Choroid plexus epithelial cell (primary cell): ENCODE measurements at places on chromosomes 1 and 21.

- no peak for DNase-seq
These were observed 641.7 kb downstream of the AJAP1 start for GRCh38 chr1:5296095-5296494.

DNA sequence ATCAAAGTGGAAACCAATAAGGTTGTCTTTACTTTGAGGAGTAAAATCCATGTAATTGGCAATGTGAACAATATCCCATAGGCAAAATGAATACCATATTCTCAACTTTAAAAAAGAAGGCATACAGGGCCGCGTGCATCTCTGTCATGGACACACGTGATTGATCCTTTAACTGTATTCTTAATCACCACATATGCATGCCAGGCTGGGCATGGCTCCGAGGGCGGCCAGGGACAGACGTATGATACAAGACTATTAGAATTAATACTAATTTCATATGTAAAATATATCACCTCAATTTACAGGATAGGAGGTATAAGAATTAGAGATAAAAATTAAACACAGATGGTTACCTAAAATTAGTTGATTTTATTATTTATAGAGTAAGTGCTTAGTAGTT is 11.2 kb downstream of the RGS21 start:
- DNase-seq: no peak

DNA sequence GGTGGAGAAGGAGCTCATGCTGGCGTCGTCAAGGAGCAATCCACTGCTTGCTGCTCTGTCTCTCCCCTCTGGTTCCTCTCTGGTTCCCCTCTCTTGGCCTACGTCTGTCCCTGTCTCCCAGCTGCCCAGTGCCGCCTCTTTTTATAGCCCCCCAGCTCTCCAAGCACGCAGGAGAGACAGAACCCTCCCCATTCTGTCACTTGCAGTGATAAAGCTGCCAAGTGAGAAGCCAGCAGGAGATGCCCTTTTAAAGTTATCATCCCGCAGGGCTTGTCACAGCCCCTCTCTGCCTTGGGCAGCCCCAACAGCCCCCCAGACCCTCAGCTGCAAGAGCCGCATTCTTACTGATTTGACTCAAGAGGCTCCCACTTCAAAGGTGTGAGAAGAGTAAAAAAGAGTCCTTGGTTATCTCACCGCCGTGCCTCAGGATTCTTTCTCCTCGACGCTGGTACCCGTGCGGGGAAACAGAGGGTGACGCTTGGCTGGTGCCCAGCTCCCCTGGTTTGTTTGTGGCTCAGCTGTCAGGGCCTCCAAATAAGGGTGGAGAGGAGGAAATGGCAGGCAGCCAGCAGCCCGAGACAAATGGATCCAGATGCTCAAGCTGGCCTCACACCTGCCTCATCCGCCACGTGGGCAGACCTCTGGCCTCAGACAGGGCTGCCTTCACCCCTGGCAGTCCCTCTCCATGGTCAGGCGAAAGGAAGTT is at the start of gene NPPA:
NPPA (minus strand) TSS at position 117 of the 706 bp plus-strand sequence; CDS start at position 18, 99 bp downstream.
- no peak for DNase-seq

DNA sequence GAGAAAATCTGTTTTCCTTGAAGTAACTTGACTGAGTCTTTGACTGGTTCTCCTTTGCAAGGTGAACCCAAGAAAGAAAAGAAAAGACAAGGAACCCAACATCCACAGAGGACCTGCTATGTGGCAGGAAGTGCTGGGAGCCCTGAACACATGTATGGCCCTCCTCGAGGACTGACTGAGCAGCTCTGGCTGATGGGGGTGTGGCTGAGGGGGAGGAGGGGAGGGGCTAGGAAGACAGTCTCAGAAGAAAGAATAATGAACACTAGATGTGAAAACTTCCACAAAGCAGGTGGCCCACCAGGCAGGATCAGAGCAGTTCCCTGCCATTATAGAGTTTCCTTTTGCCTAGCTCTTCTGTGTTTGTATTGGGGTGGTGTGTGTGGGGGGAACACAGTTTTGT is 26.1 kb downstream of the NENF start:
- DNase-seq: no peak

DNA sequence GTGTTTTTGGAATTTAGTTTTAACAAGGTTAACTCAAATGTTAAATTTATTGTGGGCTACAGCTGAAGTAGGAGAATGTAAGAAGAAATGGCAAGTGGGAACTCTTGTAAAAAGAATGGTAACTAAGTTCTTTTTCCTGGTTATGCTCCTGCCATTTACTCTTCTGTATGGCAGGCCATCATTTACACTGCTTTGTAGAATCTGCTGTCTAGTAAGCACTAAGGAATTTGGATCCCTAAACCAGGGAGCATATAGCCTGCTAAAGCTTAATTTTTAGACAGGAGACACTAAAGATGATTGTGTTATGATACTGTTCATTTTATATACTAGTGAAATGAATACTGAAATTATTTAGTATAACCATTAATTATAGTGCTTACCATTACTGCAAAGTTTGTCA is 85.3 kb downstream of the CAMTA1 start:
- peak; percentile 55 for DNase-seq

DNA sequence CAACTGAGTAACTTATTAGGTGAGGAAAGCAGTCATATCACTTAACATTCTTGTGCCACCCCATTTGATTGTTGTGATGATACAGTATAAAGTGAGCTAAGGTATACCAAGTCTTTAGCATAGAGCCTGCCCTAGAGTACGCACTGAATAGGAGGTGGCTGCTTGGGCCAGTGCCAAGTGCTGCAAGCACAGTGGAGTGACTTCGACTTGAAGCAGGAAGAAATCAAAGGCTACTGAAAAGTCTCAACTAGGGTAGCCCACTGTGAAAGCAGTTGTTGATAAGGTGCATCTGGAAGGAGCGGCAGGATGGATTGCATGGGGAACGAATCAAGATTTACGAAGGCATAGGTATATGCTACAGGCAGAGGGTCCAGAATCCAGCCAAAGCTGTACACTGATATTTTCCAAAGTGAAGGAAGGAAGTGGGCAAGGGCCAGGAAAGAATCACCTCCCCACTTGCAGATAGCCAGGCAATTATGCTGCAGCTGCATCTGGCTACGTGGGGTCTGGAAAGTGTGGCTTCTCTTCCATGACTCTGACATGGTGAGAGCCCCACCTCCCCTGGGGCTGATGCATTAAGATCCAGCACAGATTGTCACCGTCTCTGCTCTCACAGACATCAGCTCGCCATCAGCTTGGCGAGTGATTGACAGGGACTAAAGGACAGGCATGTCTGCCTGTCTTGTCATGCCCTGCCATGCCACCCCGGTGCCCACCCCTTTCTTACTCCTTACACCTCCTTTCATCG is 287.0 kb upstream of the PLXNA2 start:
- no peak for DNase-seq

DNA sequence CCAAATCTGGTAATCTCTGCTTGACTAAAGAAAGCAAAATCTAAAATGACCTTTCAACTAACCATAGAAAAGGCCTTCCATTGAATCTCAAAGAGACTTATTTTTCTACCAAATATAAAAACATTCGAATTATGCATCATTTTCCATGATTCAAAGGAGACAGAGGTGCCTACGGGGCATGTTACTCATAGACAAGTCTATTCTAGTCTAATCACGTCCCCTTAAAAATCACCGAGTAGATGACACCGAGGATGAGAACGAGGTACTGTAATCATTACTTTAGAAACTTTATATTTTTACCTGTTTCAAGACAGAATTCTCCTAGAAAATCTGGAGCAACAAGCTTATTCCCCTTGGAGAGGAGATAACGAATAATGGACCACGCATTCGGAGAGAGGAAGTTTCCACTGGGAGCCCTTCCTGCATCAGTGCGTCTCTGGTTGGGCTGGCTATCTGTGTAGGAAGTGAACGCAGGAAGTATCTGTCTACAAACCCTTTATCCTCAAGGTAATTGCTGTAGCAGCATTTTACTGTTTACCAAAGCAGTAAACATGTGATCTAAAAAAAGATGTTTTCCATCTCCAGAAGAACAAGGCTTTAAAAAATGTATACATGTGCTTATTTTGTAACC is 9.5 kb downstream of the ERG start:
- DNase-seq: no peak

DNA sequence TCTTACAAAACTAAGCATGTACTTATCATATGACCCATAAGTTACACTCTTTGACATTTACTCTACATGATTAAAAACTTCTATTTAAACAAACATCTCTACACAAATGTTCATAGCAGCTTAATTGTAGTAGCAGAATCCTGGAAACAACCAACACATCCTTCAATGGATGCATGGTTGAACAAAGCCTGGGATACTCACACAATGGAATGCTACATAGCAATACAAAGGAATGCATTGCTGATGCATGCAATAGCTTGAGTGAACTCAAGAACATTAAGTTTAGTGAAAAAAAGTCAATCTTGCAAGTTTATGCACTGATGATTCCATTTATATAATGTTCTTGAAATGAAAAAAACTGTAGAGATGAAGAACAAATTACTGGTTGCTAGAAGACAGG is 686.9 kb downstream of the LRRIQ3 start:
- DNase-seq: peak; percentile 0

GRCh38 chr1:40820911-40821693 is 37.5 kb downstream of the KCNQ4 start:
- no peak for DNase-seq

DNA sequence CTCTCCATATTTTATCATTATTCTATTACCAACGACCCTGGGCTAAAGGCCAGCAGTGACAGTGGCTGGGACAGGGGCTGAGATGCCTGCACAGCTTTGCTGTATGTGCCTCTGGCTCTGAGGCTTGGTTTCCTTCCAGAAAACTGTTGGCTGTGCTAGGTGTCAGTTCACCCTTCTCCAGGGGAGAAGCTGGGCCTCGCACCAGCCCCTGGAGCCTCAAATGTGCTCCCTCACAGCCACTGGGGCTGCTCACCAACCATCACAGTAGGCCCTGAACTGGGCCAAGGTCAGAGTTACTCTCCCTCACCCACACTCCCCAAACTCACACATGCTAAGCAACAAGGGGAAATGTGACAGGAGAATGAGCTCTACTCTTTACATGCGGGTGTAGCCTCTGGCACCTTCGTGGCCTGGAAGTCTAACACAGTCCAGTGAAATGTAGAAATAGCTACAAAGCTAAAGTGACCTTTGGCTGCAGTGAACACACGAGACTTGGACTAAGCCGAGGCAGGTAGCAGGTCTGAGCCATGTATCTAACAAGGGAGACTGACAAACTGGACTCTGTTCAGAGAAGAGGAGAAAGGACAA is 4.7 kb upstream of the CD160 start:
- DNase-seq: no peak

GRCh38 chr1:64965366-64966157 is 787 bp downstream of the JAK1 start:
- peak; percentile 77 for DNase-seq

DNA sequence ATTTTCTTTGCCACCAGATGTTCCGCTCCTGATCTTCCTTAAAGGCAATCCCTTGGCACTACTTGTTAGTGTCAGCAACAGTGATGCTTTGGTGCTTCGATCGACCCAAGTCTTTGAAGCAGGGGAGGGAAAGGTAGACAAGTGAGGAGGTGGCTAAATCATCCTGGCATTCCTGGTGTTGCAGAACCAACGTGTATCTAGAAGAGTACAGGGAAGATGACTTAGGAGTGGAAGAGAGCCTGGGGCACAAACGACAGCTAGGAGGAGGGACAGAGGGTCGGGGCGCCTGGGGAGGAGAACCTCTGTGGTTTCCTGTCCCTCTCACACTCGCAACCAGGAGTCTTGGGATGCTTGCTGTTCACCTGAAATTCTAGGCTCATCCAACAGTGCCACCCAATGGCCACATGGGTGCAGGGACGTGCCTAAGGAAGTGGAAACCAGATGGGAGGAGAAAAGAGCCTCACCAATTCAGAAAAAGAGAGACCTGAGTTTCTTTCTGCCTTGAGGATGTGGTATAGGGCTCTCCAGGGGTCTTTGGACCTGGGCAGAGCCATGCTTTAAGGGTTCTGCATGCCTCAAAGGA is 9.5 kb upstream of the KCNA2 start:
- peak; percentile 82 for DNase-seq

GRCh38 chr1:159869173-159869572 is 6.7 kb upstream of the VSIG8 start:
- DNase-seq: peak; percentile 72

GRCh38 chr21:16279731-16280581 is 550.2 kb downstream of the USP25 start:
- DNase-seq: peak; percentile 93

- DNase-seq: no peak
These were observed 13.6 kb downstream of the DENND1B start for GRCh38 chr1:197761654-197762053.

DNA sequence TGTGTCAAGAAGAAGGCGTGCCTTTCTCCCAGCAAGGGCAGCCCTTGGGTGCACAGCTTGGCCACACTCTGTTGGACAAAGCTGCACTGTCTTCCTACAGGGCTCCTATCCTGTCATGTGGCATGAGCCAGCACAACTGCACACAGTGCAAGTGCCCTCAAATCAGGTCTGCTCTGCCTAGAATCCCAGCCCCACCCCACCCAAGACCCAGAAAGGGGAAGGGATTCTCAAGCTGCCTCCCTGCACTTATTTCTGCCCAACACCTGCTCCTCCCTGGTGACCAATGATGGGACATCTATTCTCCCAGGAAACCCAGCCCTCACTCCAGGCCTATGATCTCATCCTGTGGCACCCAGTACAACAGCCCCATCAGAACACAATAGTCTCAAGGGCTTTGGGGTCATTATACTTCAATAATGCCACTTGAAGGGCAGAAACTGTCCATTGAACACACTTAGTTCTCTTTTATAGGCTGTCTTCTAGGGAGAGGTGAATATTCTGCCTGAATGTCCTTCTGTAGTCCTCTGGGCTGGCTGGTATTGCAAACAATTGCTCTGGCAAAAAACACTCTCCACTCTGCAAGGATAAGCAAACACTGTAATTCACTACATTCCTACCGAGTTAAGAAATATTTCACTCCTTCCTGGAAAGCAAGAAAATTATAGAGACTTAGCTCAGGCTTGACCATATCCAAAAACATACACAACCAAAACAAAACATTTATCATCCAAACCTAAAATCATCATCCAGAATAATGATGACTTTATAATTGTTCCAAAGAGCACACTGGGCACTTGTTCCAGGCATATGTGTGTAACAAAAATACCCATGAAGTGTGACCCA is 43.1 kb upstream of the IGSF3 start:
- DNase-seq: peak; percentile 8

GRCh38 chr1:53967409-53968124 is 21.4 kb downstream of the LRRC42 start:
- DNase-seq: no peak

GRCh38 chr1:47214549-47214948 is 17.5 kb downstream of the TAL1 start:
- no peak for DNase-seq

- DNase-seq: no peak
These were observed 794 bp upstream of the TOR3A start for GRCh38 chr1:179080866-179081686.

DNA sequence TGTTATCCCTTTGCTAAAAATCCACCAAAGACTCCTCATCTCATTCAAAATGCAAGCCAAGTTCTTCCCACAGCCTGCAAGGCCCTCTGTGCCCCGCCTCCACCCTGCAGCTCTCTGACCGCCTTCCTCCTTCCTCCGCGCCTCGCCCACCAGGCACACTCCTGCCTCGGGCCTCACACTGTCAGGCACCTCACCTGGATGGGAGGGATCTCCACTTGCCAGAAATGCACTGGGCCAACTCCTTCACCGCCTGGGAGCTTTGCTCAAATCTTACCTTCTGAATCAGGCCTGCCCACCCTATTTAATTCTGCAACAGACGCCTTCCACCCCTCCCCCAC is 26.2 kb downstream of the PGBD5 start:
- DNase-seq: no peak

GRCh38 chr21:44013380-44014088 is 1.4 kb downstream of the TRAPPC10 start:
- peak; percentile 48 for DNase-seq
